ENCODE measurements at places on chromosomes 3 and 15.

DNA sequence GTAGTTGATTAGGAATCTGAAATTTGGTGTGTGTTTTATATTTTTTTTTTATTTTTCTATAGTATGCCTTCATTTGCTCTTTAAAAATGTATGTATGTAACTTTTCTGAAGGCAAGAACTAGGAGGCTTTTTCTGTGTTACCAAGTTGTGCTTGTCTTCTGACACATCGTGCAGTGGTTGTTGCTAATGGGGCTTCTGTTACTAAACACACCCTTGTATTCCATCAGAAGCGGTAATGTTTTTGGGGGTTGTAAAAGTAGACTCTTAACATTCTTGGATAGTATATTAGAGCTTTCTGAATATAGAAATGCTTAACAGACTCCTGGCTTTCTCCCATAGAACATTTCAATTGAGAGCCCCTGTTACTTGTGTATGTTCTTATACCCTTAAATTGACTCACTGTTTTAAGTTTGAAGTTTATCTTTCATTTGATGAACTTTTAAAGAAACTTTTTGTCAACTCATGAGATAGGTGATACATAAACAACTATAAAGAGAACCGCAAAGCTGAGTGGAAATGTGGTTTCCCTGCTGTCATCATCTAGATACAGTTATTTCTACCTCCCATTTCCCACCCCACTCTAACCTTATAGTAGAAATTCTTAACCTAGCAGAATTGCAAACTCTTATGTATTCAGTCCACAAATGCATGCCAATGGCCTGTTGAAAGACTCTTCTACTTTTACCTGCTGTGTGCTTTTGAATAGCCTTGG lies 2.5 kb downstream of the TIPARP start:
- no peak for DNase-seq

- DNase-seq, result peak; percentile 77
These were observed 27.0 kb downstream of the HMCES start for GRCh38 chr3:129305592-129306091.

- no peak for DNase-seq
These were observed 1114.8 kb downstream of the ROBO2 start for GRCh38 chr3:78154521-78155186.

- no peak for DNase-seq
These were observed 26.7 kb downstream of the PLD1 start for GRCh38 chr3:171783626-171784025.

DNA sequence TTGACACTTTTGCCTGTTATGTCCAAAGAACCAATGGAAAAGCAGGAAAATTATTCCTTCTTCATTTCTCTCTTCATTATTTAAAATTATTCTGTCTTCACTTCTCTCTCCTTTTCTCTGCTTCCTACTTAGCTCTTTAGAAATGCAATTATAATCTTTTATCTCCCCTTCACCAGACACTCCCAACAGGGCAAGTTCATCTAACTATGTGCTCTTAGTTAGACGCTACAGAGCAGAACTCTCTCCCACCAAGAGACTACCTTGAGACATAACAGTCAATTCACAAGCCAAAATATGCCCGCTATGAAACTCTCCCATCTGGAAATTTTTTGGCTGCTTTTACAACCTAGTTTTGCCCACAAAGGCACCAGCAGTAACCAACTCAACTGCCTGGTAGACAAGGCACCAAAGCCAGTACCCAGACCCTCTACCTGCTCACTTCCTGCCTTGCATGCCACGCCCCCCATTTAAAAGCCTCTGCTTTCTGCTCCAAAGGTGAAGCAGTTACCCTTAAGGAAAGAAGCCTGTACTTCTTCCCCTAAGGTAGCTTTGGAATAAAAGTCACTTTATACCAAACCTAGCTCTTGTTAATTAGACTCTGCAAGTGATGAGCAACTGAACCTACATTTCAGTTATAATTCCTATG lies 28.1 kb downstream of the CCRL2 start:
- no peak for DNase-seq

DNA sequence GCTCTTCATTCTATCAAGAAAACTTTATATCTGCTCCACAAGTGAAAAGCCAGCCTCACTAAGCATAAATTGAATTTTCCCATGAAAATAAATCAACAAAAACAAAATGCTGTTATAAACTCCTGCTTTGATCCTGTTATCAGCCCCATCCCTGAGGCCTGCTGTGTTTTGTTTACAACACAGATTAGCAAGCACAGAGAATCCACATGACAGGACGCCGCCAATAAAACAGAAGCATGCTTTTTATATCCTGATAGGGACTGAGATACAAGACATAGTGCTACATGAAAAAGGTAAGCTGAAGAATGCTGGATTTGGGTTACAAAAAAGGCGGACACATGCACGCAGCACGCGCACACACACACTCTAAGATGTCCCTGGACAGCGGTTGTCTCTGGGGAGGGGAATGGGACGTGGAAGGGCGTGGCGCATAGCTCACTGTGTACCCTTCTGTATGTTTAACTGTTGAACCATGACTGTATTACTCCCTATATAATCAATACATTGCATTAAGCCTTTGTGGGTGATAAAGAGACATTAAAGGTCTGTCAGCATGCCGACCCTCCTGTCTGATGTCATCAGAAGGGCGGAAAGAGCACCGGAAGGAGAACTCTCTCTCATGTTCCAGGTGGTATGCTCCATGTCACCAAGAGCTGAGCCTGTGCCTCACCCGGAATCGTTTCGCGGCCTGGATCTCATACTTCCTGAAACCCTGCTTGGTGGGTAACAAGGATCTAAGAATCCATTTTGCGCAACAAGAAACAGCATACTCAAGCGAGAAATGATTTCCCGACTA lies 93.9 kb downstream of the IQSEC1 start:
- no peak for DNase-seq

DNA sequence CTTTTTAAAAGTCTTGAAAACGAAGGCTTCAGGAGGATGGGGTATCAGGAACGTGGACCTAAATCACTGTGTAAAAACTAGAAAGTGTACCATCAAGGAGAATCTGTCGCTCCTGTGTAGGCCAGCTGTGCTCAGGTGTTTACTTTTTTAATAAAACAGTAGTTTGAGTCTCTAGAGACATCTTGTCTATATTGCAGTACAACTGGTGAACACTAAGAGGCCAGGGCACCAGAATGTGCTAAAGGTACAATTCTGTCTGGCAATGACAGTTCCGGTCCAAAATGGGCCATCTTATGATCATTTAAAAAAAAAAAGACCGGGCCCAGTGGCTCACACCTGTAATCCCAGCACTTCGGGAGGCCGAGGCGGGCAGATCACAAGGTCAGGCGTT lies 61.8 kb upstream of the MCF2L2 start:
- no peak for DNase-seq

DNA sequence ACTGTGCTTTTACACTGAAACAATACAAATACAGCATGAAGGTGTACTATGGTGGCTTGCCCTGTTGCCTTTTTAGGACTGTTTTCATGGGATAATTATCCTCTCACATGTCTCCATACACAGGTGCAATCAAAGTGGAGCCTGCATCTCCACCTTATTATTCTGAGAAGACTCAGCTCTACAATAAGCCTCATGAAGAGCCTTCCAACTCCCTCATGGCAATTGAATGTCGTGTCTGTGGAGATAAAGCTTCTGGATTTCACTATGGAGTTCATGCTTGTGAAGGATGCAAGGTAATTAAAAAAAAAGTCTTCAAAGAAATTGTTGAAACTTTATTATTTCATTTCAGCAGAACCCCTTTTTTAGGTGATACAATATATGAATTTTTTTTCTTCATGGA lies 92.3 kb downstream of the PPARG start:
- no peak for DNase-seq

DNA sequence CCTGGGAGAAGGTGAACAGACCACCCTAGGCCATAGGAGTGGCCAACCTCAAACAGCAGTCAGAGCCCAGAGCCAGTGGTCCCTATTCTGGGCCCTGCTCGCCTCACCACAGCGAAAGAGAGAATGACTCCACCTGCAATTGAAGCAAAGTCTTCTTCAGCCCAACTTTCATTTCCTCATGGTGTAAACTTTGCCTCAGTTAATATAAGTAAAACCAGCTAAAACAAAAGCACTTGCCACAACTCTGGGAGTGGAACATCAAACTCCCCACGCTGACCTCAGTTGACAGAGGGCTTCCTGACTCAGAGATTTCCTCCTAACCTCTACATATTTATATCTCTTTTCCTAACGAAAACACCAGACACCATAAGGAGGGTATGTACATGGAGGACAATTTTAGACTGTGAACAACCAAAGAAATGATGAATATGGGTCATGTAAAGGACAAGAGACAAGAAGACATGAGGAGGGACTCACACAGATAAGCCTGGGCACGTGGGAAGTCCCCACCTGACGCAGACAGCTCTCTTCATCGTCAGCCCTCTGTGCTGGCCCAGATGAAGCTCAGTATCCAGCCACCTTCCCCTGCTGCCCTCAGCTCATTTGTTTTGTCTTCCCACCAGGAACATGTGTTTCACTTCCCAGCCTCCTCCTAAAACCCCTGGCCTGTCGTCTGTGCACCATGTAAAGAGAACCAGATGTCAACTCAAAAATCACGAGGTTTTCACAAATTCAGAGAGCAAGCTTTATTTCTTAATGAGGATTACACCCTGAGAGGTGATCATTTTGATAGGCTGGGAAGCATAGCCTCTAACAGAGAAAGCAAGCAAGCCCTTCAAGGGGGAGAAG lies 140.9 kb downstream of the KCNMB2 start:
- no peak for DNase-seq

DNA sequence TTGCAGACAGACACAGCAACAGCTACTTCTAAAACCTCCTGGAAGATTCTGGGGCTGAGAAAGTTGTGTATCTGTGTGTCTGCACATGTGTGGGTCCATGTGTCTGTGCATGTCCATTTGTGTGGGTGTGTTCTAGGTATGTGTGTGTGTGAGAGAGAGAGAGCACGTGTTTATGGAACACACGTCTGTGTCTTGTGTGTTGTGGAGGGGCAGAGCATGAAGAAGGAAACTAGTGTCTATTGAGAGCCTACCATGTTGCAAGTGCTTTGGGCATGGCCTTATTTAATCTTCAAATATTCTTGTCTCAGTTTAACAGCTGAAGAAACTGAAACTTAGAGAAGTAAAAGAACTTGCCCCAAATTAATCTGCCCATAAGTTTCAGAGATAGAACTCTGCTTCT lies 327.5 kb downstream of the UACA start:
- no peak for DNase-seq

GRCh38 chr3:121863801-121864200 lies 28.8 kb downstream of the EAF2 start:
- no peak for DNase-seq

GRCh38 chr3:171976526-171976925 lies 62.9 kb upstream of the FNDC3B start:
- no peak for DNase-seq

- DNase-seq, result no peak
These were observed 154.5 kb upstream of the SUCLG2 start for GRCh38 chr3:67808906-67809305.

GRCh38 chr3:146307456-146307725 lies 56.5 kb upstream of the PLSCR4 start:
- no peak for DNase-seq

DNA sequence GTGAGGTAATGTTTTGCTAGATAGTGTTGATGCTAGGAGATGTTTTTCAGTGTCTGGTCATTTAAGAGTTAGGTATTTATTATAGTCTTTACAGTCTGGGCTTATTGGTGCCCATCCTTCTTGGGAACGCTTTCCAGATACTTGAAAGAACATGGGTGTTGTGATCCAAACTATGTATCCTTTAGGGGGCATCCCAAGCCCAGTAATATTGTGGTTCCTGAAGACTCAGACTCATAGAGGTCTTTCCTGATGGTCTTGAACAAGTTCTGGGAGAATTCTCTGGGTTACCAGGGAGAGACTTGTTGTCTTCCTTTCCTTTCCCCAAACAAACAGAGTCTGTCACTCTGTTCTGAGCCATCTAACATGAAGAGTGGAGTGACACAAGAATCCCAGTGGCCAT lies 99.7 kb upstream of the LRRC3B start:
- DNase-seq, result no peak

DNA sequence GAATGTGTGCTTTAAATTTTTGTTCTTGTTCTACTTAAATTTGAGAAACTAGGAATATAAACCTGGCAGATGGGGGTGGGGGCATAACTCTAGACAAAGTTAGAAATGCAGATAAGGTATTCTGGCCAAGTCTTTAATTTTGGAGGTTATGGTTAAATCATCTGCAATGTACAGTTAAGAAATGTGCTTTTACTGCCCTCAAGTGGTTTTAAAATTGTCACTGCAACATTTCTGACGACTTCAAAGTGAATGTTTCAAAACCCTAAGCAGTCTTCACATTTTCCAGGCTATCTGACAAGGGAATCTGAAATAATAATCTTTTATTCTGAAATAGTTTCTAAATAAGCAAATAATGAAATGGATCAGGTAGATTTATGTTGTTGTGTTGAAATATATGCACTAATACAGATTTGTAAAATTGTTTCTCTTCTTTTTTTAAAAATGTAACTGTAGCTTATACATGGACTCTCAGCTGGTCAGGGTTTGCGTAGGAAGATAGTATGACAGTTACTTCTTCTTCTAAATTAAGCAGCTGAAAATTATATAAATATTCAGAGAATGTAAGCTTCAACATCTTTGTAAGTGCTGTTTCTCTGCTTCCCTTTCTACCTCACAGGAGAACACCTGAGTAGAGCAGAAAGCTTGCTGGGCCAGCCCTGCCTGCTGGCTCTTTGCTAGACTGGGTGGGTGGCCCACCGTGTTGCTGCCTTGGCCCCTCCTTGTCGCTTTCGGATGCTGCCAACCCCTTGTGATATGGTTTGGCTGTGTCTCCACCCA lies 45.0 kb downstream of the SUCNR1 start:
- DNase-seq, result peak; percentile 25

DNA sequence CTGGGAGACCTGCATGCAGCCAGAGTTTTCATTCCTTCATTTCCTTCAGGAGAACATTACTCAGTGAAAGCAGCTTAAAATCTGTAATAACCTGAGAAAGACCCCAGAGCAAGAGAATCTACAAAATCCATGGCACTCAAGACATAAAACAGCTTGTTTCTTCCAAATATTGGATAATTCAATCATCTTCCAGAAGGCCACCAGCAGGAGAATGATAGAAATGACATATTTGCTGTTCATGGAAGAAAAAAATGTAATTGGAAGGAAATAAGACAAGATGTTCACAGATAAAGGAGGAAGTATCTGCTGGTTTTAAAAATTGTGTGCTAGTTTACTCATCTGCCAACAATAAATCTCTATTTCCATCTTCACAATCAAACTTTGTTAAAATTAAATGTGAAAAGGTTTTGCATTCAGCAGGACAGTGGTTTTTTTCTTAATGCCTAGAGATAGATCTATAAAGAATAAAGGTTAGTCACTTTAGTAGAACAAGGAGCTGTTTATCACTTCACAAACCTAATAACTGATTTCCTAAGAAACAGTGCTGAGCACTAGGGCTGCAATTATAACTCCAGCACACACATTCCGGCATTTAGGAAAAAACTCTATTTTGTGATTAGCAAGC lies 530.8 kb downstream of the NSUN3 start:
- no peak for DNase-seq

DNA sequence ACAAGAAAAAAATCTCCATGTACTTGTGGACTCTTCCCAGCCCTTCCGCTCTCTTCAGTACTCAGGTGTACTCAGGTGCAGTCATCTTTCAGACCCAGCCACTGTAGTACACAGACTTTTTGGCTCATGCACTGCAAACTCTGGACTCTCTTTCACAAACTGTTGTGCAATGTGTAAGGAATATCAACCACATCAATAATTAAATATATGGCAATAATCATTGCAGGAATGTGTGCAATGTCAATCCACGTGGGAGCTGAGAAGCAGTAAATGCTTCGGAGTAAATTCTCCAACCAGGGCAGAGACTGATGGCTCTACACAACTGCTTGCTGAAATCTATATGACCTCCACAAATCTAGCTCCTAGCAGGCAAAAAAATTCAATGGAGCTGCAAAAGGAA lies 287.3 kb upstream of the COL8A1 start:
- no peak for DNase-seq
